Stimulated activated naive B cell treated with anti-CD40 and anti-IgM and Interleukin-4, amounts not matched to agents 10 μg/mL and 1 μg/mL and 100 μg/mL, for 72 hours (primary cell): ENCODE measurements at places on chromosomes 7 and 10.

- no peak for DNase-seq
Measured at GRCh38 chr7:119964788-119965542, 308.0 kb upstream of the KCND2 start.

DNA sequence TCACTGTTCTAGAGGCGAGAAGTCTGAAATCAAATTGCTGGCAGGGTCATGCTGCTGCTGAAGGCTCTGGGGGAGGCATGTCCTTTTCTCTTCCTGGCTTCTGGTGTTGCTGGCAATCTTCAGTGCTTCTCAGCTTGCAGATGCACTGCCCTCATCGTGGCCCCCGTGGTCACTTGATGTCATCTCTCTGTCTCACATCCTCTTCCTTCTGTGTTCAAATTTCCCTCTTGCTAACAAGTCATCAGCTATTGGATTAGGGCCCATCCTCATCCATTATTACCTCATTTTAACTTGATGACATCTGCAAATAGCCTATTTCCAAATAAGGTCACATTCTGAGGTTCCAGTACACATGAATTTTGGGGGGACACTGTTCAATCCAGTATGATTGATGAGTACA is 36.6 kb upstream of the SRGN start:
- peak; percentile 65 for DNase-seq

- DNase-seq: no peak
Measured at GRCh38 chr7:505171-505570, 14.5 kb downstream of the PDGFA start.

DNA sequence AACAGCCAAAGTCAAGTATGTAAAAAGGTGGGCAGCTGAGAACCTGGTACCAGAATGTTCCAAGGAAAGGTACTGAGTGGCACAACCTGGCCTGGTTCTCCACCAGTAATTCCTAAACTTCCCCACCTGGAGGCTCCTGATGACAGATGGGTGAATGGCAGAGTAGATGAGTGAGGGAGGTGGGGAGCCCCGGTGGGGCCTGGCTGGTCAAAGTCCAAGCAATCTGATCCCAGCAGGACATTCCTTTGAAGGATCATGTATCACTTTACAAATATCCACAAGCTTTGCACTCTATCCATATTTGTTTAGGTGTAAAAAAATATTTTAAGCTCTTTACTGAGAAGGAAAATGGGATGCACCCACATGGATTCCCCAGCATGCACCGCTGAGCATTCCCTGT is 250.2 kb downstream of the DPP6 start:
- DNase-seq: no peak

GRCh38 chr7:50480797-50481196 is 30.6 kb upstream of the FIGNL1 start:
- DNase-seq: no peak

DNA sequence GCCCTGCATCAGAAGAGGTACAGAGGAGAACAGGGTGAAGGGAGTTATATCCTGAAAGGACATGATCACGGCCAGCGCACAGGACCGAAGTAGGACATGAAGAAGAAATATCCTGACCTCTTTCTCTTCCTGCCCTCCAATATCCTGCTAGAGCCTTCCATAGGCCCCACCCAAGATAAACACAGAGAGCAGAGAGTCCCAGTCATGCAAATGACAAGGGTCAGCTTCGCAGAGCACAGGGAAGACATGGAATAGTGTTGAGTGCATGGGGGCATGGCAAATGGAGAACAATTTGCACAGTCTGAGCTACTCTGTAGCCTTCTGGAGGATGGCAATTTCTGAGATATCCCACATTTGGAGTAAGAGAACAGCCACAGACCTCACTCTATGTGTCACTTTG is 371.4 kb downstream of the GRM8 start:
- no peak for DNase-seq

- no peak for DNase-seq
Measured at GRCh38 chr7:155228459-155228845, 69.2 kb upstream of the INSIG1 start.

DNA sequence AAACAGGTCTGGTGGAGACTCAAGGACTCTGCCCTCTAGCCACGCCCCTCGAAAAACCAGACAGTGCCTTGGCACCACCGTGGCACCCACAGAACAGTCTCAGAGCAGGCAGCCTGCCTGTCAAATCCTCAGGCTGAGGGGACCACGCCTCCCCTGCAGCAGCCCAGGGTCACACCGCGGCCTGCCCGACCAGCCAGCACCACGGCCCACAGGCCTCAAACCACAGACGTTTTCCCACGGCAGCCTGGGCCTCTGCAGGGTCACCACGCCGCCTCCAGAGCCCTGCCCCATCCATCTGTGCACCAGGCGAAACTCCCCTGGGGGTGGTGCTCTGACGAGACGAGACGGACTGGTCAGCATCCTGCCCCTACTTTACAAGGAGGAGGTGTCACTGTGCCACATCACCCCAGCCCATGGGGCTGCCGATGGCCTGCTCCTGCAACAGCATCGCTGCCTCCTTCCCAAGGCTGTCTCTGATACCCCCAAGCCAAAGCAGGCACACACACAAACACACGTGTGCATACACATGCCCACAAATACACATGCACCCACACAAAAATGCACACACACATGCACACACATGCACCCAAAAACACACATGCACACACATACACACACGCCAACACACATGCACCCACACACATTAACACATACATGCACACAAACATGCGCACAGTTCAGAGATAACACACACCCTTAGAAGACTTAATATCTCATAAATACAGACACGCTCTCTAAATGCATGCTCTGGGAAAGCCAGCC is 24.6 kb downstream of the PAPOLB start:
- no peak for DNase-seq

GRCh38 chr7:131026297-131027000 is 292.4 kb upstream of the KLF14 start:
- DNase-seq: no peak

DNA sequence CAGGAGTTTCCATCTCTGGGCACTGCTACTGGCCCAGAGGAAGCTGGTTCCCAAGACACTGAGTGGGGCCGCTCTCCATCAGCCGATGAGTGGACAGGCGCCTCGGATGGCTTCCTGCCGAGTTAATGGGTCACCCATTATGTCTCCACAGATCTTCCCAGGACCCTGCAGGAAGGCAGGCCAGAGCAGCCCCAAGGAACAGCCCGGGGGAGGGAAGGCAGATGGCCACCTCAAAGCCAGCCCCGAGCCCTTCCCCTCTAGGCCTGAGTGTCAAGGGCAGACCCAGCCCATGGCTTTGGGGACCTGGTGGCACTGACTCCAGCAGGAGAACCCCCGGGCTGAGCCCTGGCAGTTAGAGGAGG is 3.4 kb upstream of the LFNG start:
- DNase-seq: no peak

DNA sequence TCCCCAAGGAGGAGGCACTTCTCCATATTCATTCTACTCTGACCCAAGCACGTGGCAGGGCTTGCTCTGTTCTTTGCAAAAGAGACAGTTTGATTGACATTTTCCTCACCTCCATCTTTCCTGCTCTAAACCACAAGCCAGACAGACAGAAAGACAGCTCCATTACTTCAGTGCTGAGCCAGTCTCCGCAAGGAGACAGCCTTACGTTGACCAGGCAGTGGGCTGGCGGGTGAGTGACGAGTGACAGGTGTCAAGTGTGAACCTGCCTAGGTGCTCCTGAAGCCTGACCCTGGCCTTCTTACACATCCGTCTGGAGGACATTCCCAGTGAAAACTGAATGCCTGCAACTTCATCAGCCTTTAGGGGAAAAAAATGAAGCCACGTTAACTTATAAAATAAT is 314.6 kb downstream of the TNS3 start:
- DNase-seq: no peak

DNA sequence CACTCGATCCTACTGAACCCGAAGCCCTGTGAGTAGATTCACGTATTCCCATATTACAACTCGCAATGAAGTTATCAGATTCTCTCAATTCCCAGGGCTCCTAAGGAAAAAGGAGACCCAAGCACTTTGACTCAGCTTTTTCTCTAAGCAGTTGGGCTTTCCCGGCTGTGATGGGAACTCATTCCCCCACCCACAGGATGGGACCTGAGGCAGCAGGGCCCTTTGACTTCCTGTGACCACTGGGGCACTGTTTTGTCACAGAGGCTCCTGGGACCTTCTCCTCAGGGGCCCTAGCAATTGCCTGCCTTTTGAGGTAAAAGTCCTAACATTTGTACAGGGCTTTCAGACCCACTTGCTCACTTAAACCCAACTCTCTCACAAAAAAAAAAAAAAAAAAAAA is 122.8 kb upstream of the PDLIM1 start:
- DNase-seq: no peak

- no peak for DNase-seq
Measured at GRCh38 chr7:132044247-132044646, 487.8 kb upstream of the PODXL start.

GRCh38 chr10:95742962-95743535 is 12.9 kb upstream of the ENTPD1 start:
- DNase-seq: no peak

DNA sequence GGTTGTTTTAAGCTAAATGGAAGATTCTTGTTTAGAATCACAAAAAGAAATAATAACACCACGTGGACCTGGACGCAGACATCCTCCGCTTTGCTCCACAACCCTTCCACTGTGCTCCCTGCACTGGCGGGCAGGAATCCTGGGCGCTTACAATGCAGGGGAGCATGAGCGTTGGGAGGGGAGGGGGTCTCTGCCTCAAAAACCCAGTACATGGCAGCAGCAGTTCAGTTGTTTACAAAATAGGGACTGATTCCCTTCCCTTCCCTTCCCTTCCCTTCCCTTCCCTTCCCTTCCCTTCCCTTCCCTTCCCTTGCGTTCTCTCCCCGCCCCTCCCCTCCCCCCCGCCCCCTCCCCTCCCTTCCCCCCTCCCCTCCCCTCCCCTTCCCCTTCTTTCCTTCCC is 169.6 kb upstream of the ITGB1 start:
- no peak for DNase-seq

DNA sequence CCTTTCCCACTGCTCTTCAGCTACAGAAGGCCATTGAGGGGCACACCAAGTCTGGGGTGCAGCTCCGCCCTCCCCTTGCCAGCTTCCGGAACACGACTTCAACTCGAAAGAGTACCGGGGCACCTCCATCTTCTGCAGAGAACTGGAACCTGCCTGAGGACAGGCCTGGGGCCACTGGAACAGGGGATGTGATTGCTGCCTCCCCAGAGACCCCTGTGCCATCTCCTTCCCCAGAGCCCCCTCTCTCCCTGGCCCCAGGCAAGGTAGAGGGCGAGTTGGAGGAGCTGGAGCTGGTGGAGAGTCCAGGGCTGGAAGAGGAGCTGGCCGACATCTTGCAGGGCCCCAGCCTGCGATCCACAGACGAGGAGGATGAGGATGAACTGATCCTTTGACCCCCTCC is 10.9 kb downstream of the FAM131B start:
- DNase-seq: no peak

DNA sequence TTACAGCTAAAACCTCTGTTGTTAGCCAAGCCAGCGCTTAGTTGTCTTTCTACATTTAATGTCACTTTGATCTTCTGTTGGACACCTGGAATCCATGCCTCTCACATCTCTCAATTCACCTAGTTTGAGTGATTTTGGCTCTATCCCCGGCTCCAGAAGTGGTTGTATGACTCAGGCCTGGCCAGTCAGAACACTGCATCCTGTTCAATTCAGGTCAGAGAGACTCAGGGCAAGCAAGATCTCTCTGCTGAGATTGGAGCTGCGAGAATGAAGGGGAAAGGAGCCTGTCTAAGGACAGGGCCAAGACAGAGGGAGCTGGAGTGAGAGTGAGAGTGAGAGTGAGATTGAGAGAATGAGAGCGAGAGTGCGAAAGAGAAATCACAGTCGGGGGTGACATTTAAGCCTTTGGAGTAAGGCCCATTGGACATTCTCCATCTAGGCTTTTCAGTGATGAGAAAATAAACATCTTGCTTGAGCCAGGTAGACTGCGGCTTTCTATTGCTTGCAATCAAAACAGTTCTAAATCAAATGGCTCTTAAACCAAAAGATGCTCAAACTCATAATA is 83.3 kb upstream of the DYNC1I1 start:
- DNase-seq: no peak

DNA sequence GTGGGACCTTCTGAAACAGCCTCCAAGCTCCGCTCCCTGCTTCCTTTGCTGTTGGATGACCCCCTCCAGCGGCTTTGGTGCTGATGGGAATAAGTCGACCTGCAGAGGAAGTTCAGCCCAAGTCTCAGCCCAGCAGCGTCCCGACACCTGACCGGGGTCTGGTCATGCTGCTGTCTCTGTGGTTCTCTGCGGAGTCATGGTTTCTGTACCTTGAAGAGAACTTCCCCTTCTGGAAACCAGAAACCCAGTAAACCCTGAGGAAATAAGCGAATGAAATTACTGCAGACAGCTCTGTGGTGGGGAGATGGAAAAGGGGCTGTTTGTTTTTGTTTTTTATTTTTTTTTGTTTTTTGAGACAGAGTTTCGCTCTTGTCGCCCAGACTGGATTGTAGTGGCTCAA is 18.3 kb upstream of the ZNF12 start:
- DNase-seq: peak; percentile 63

DNA sequence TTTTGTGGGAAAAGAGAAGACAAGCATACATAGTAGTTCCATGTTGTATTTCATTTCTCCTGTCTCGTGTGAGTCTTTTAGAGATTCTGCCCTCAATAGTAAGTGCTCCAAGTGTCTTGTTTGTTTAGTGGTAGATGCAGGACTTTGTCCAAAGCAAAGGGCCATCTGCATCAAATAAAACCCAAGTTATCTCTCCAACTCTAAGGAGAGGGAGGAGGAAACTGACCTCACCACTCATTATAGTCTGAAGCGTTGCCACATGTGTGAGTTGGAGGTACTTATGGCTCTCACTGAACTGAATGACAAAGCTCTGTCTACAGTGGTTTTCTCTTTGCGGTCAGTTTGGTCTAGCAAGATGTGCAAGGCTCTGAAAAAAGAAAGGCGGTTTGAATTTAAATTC is 272.6 kb downstream of the DOCK4 start:
- DNase-seq: no peak

GRCh38 chr10:5254488-5254887 is 57.9 kb downstream of the AKR1C4 start:
- DNase-seq: no peak

DNA sequence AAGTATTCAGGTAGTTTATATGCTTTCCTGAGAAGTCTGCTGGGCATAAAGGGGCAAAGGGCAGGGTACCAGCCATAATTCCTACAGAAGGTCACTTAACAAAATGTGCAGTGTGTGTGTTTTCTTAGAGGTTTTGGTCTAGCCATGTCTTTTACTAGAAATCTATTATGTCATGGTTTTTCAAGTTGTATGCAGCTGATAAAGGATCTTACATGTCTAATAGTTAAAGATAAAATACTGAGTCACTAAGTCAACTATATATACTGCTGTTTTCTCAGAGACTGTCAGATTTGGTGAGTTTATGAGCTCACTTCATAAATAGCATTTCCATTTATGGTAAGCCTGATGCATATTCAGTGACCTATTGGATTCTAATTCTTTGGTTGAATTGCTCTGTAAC is 7.7 kb downstream of the CASP2 start:
- DNase-seq: no peak

DNA sequence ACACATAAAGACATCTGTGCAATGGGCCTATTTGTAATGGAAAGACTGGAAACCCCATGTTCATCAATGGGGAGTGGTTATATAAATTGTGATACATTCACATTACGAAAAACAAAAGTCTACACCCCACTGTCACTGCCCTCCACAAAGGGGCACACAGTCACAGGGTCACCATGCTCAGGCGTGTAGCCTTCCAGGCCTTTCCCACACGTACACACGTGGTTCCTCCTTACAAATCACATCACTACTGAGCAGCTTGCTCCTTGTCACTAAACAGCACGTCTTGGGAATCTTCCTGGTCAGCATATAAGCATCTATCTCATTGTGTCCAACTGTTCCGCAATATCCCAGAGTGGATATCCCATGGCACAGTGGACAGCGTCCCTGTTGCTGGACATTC is 163.1 kb downstream of the SLIT1 start:
- no peak for DNase-seq

- DNase-seq: no peak
Measured at GRCh38 chr10:78514459-78514858, 480.8 kb downstream of the RPS24 start.
